ENCODE measurements at places on chromosomes 4 and X.

DNA sequence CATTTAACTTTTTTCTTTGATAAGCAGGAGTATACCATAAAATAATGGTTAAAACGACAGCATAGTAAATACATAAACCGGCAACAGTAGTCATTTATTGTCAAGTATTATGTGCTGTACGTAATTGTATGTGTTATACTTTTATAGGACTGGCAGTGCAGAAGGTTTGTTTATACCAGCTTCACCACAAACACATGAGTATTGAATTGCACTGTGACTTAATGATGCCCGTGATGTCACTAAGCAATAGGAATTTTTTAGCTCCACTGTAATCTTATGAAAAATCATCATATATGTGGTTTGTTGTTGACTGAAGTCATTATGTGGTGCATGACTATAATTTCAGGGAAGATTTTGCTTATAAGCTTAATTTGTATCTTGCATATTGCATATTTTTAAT lies 424.6 kb downstream of the PABPC4L start:
- no peak for DNase-seq

- DNase-seq = no peak
Observed at GRCh38 chrX:16114611-16115010, 8.8 kb upstream of the GRPR start.

DNA sequence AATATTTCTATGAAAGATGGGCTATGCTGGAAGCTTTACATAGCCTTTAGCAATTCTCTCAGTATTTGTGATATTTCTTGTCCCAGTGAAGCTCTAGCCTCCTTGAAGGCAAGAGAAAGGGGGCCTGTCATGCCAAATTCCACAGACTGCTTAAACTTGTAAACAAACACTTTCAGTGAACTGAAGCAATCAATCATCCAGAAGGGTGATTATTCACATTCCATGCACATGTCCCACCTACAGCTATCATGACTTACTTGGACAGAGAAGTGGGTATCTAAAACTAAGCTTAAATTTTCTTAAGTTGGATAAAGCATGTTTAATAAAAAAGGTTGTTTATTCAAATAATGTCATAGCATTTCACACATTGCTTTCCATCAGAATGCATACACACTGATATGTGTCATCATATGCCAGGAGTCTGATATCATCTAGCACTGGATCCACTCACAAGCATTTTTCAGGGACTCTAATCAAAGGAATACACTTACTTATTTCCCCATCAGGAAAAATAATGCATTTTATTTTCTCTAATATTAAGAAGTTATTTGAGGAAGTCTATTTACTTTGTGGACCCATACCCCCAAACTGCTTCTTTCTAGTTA lies 1.2 kb upstream of the FSTL5 start:
- DNase-seq = no peak

DNA sequence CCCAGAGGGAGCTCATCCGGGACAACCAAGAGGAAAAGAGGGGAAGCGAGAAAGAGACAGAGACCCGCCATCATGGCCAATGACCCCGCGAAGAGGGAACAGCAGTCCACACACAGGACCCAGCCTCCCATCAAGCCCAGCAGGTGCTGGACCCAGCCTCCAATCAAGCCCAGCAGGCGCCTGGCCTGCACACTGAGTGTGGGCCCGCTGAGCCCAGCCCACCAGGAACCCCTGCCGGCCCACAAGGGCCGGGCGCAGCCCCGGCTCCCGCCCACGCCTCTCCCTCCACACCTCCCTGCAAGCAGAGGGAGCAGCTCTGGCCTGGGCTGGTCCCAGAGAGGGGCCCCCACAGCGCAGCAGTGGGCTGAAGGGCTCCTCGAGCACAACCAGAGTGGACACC lies 391.1 kb downstream of the IDS start:
- DNase-seq = no peak

DNA sequence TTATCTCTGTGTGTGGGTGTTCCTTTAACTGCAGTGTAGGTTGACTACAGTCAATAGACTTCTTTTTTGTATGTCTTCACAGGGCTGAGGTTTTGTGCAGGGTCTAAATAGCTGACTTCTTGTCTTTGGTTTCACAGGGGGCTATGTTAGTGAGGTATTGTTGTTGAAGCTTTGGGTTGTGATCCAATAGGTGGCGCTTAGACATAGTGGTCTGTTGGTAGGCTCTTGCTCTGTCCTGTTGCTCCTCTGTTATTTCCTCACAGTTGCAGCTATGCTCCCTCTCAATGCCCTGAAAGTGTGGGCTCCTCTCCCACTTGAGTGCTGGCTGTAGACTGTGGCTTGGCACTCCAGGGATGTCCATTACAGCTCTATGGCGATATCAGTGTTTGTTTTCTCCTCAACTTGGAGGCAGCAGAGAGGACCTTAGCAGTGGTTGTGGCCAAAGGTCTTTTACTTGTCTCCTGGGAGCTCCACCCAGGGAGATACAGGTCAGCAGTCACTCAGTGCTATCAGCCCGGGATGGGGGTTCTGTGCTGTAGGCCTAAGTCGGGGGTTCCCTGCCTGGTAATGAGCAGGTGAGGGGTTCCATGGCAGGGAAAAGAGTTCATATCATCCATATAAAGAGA lies 14.0 kb downstream of the POF1B start:
- DNase-seq = no peak

- DNase-seq = no peak
Observed at GRCh38 chr4:180394312-180394711, 1848.9 kb upstream of the TENM3 start.

DNA sequence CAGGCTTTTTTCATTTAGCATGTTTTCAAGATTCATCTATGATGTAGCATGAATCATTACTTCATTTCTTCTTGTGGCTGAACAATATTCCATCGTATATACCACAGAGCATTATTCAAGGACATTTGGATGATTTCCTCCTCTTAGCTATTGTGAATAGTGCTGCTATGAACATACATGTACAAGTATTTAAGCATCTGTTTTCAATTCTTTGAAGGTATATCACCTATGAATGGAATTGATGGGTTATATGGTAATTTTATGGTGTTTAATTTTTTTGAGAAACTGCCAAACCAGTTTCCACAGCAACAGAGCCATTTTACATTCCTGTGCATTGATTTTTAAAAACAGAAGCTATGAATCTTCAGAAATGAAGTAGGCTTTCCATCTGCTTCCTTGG lies 36.1 kb upstream of the WDR19 start:
- DNase-seq = no peak

DNA sequence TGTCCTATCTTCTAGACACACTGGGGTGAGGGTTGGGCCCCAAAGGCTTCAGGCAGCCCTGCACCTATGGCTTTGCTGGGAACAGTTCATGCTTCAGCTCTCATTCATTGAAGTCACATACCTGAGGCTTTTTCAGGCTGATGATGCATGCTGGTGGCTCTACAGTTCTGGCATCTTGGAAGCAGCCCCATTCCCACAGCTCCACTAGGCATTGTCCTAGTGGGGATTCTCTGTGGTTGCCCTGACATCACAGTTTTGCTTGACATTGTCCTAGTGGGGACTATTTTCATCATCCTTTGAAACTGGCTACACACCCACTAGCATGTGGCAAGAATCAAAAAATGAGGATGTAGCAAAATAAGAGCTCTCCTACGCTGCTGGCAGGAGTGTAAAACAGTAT lies 37.7 kb upstream of the C4orf17 start:
- DNase-seq = no peak

GRCh38 chr4:152331042-152331441 lies 204.8 kb downstream of the FBXW7 start:
- no peak for DNase-seq

Data from activated CD4-positive, CD25-positive, alpha-beta regulatory T cell (primary cell).